ENCODE measurements at places on chromosomes 16 and 17. TPM values are rescaled to one million over a fixed set of nuclear protein-coding genes. Genes with fewer than 3 reads are reported as not detected.
A peak's percentile ranks its signal among the peaks of the same experiment; 100 is the strongest.

GRCh38 chr16:88681084-88681680 lies 5.1 kb downstream of the SNAI3 start:
- DNase-seq, result no peak

DNA sequence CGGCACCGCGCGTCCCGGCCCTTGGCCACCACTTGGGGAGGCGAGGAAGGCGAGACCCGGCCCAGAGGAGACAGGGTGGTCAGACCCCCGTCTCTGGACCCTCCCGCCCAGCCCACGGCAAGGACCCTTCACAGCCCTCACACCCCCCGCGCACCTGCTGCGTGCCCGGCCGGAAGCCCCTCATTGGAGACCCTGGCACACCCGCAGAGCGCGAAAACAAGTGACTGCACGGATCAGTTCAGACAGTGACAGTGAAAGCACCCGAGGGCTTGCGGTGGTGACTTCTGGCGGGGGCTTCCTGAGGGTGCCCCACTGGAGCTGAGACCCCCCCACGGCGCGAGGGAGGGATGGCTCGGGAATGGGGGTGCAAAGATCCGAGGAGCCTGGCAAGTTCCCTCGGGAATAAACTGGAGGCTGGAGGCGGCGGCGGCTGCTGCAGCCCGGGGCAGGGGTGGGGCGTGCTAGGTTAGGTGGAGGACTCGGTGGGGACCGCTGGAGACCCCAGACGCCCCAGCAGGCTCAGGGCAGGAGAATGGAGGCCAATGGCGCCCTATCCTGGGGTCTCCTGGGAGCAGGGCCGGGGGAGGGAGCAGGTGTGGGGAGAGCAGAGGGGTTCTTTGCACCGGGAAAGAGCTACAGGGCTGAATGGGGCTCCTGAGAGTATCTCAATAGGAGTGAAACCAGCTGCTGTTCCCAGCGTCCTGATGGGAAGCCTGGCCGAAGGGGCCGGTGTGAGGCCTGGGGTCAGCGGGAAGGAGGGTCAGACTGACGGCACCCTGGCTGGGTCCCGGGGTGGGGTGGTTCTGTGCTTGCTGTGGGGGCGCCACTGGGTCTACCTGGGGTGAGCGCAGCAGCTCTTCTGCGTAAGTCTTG lies 824 bp upstream of the FBXL16 start:
- DNase-seq, result no peak

The MEAK7 gene
- 28.4 TPM for total RNA-seq

- DNase-seq, result no peak
Observed at GRCh38 chr17:2701996-2702741, 9.4 kb downstream of the CLUH start.

GRCh38 chr17:4810696-4811290 lies 3.8 kb downstream of the PLD2 start:
- no peak for DNase-seq

DNA sequence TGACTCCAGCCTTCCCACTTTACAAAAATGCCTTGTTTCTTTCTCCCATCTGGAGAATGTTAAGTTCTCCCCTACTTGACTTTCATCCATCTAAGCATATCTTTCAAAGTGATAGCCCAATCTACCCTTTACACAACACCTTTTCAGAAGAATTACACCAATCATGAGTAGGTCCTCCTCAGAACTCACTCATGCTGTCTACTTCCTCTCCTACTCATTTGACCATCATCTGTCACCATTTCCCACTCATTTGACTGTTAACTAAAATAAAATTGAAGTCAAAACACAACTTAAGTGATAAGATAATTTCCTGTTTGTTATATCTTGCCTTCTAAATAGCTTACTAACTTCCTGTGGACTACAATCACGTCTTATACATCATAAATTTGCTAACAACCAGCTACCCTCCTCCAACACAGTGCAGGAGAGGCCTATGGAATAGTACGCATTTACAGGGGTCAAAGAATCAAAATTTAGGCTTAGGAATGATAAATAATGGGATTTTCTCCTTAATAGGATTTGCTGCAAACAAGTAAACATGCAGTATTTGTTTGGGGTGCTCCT lies 16.1 kb downstream of the KCNJ16 start:
- DNase-seq, result no peak

GRCh38 chr16:19330841-19331397 lies 45.4 kb downstream of the CLEC19A start:
- peak; percentile 84 for DNase-seq

The C16orf89 gene
- not detected for total RNA-seq

GRCh38 chr17:33725675-33726271 lies 432.7 kb upstream of the ASIC2 start:
- DNase-seq, result peak; percentile 37

DNA sequence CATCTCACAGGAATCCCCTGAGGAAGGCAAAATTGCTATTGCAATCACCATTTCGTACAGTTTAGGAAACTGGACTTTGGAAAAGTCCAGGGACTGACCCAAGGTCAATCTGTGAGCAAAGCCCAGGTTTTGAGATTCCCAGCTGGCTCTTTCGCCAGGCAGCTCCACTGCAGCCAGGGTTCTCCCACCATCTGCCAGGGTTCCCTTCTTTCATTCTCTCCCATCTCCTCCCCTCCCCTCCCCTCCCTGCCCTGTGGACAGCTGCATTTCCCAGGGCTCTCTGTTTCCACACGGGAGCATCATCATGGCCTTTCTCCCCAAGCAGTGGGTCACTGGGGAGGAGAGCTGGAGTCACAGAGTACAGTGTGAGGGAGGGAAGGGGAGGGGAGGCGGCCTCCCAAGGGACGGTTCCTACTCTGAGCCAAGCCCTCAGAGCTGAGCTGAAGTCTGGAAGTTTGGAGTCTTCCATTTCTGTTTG lies 11.9 kb upstream of the GSDMA start:
- no peak for DNase-seq

GRCh38 chr17:59627274-59627673 lies 7.6 kb downstream of the CLTC start:
- no peak for DNase-seq

The CCL17 gene
- total RNA-seq, result 14.2 TPM

The CRISPLD2 gene
- 0.95 TPM for total RNA-seq

GRCh38 chr16:80197741-80198201 lies 343.0 kb upstream of the DYNLRB2 start:
- peak; percentile 95 for DNase-seq

DNA sequence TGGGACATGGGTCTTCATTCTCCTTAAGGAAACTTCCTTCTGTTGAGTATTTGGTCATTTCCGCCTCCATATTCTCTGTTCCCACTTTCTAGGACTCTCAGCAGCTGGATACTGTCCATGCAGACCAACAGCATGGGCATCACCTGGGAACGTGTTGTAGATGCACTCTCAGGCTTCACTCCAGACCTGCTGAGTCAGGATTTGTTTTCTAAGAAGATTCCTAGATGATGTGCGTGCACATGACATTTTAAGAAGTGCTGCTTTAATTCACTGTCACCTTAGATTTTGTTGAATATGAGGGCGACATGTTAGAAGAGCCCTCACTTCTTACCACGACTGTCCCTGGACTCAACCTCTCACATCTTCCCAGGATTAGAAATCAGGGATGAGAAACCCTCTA lies 10.0 kb upstream of the SDK2 start:
- no peak for DNase-seq

DNA sequence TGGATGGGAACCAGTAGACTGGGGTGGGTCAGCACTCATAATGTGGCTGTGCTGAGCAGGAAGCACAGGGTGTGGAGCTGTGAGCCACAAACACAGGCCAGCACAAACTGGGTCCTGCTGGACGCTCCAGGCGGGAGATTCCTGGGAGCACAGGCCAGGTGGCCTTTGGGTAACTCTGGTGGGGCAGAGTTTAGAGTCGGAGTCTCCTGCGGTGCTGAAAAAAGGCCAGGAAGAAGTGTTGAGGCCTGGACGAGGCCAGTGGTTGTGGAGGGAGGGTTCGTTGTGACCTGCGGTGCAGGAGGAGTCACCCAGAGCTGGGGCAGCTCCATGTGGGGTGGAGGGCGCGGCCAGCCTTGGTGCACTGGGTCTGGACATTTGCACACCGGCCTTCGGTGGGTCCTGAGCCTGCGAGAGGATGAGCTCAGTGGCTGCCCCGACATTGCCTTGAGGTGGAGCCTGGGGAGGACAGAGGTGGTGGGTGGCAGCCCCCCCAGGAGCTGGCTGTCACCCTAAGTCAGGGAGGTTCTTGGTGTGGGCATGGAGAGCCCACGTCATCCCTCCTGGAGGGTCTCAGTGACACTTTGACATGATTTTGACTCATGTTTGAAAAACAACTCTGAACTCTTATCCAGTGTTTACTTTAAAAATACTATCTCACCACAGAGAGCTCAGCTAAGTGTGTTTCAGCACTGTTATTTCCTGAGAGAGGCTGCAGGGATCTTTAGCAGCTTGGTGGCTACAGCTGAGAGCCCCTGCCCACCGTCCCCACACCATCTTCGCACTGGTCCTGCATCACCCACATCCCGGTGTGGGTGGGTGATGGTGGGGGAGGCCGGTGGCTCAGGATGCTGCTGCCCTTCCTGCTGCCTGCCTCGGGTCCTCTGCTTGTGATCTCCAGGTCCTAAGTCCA lies 98.7 kb downstream of the NPIPB11 start:
- DNase-seq, result peak; percentile 26

The NRN1L gene
- not detected for total RNA-seq

DNA sequence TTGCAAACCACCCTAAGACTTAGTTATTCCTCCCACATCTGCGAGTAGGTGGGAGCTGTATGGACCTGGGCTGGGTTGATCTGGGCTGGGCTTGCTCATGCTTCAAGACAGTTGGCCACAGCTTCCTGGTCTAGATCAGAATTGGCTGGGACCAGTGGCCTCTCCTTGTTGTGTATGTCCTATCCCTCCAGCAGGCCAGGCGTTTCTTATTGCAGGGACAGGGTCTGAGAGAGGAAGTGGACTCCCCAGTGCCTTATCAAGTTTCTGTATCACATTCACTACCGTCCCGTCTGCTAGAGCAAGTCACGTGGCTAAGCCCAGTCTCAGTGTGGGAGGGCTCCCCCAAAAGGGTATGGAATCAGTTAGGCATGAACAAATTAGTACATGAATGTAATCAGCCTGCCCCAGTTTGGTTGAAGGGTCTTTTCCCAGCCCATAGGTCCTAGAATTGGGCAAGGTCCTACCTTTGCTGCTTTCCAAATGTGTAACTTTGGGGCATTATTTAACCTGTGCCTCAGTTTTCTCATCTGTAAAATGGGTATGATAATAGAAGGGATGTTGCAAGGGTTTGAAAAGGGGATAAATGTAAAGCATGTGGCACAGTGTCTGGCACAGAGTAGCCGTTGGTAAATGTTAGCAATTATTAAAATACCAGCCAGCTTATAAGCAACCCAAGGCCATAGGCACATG lies 36.0 kb downstream of the NKD1 start:
- DNase-seq, result no peak

GRCh38 chr16:23905027-23905426 lies 69.2 kb downstream of the PRKCB start:
- peak; percentile 52 for DNase-seq

The PPY gene
- total RNA-seq, result not detected

The YPEL3 gene
- 2.9 TPM for total RNA-seq

GRCh38 chr17:29591737-29592608 lies 959 bp upstream of the ANKRD13B start:
- peak; percentile 85 for DNase-seq

The MT1E gene
- total RNA-seq, result not detected

GRCh38 chr16:78524066-78524595 lies 424.7 kb downstream of the WWOX start:
- no peak for DNase-seq
